Uterus (tissue), 4 donors: ENCODE measurements at places on chromosomes 16 and 17.
A peak's percentile ranks its signal among the peaks of the same experiment; 100 is the strongest.

DNA sequence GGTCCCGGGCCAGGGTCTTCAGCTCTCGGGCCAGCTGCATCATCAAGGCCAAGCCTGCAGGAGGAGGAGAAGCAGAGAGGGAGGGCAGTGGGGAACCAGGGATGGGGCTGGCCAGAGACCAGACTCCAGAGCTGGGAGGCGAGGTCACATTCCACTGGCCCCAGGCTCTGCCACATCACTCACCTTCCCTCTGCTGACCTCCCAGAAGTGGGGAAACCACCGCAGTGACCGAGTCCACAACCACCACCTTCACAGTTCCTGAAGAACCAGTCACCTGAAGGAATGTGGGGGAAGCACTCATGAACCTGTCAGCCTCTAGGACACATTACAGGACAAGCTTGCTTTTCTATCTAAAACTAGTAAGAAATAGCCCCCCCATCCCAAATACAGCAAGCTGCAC, 16.4 kb downstream of the RAD51D start:
- H3K27me3 ChIP-seq, result no peaks in the 10 kb centered on the region
- no peak overlapping the region for H3K4me3 ChIP-seq
- no peak for DNase-seq
- H3K27ac ChIP-seq, result no peak overlapping the region

DNA sequence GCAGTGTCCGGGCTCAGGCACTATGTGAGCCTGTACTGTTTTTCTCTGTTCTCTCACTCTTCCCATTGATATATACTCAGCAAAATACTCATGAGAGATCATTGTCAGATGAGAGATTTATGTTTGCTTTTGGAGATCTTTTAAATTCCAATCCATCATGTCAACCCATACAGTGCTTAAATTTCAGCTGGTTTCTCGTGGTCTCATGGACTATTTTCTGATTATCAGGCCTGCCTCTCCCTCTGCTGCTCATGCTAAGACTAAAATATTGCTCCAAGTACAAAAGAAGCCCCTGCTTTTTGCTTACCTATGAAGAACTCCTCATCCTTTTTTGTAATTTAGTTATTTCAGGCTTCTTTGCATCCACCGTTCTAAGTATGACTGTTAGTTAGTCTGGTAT, 547.2 kb downstream of the KCNJ2 start:
- no peaks in the 10 kb centered on the region for H3K4me1 ChIP-seq
- DNase-seq, result no peak
- no peak overlapping the region for H3K4me3 ChIP-seq
- H3K27me3 ChIP-seq, result no peaks in the 10 kb centered on the region
- no peak overlapping the region for H3K27ac ChIP-seq

DNA sequence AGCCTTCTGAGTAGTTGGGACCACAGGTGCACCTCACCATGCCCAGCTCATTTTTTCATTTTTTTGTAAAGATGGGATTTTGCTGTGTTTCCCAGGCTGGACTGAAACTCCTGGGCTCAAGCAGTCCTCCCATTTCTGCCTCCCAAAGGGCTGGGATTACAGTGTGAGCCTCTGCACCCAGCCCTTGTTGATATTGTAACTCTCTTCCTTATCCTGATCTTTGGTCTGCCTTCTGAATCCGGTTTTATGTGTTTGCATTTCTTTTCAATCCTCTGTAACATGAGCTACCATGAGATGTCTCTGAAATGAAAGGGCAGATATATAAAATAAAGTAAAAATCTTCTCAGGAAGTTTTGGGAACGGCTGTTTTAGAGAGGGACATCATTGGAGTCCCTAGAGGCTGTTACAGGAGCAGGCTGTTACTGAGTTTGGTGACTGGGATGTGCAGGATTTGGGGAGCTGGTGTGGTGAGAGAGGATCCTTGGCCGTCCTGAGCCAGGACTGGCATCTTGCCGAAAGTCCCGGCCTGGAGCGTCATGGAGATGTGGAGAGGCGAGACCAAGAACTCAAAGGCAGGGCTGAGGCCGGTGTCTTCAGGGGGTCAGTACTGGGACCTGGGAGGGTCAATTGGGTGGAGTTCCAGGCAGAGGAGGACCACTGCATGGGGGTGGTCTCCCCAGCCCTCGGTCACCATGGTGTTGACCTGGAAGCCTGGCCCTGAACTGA, 39.4 kb downstream of the ATP2C2 start:
- no peaks in the 10 kb centered on the region for H3K27me3 ChIP-seq
- no peak overlapping the region for H3K27ac ChIP-seq
- no peak overlapping the region for H3K4me3 ChIP-seq
- H3K36me3 ChIP-seq, result no peaks in the 10 kb centered on the region
- DNase-seq, result no peak
- no peaks in the 10 kb centered on the region for H3K4me1 ChIP-seq

- no peaks in the 10 kb centered on the region for H3K4me1 ChIP-seq
- H3K4me3 ChIP-seq, result no peak overlapping the region
- no peak overlapping the region for H3K27ac ChIP-seq
These were observed 379.2 kb downstream of the CDH11 start for GRCh38 chr16:64742455-64743223.

- H3K4me1 ChIP-seq, result peaks cover 5% of the 10 kb centered on the region
- no peak overlapping the region for H3K4me3 ChIP-seq
- H3K36me3 ChIP-seq, result no peaks in the 10 kb centered on the region
- H3K27me3 ChIP-seq, result no peaks in the 10 kb centered on the region
- peak; percentile 92 for DNase-seq
- peak overlapping the region; percentile 74 for H3K27ac ChIP-seq
These were observed 9.1 kb downstream of the TFAP4 start for GRCh38 chr16:4263504-4264436.

DNA sequence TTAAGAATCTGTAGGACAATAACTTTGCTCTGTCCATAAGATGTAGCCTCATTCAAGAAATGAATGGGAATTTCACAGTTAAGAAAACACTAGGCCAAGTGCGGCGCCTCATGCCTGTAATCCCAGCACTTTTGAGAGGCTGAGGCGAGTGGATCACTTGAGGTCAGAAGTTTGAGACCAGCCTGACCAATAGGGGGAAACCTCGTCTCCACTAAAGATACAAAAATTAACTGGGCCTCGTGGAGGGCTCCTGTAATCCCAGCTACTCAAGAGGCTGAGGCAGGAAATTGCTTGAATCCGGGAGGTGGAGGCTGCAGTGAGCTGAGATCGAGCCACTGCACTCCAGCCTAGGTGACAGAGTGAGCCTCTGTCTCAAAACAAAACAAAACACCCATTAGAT, 19.9 kb upstream of the RSL1D1 start:
- no peak overlapping the region for H3K27ac ChIP-seq
- DNase-seq, result no peak
- no peaks in the 10 kb centered on the region for H3K36me3 ChIP-seq
- no peaks in the 10 kb centered on the region for H3K27me3 ChIP-seq

GRCh38 chr16:30715750-30716445, 16.9 kb downstream of the SRCAP start:
- no peaks in the 10 kb centered on the region for H3K27me3 ChIP-seq
- H3K4me1 ChIP-seq, result no peaks in the 10 kb centered on the region
- H3K36me3 ChIP-seq, result no peaks in the 10 kb centered on the region
- no peak overlapping the region for H3K27ac ChIP-seq
- no peak for DNase-seq

DNA sequence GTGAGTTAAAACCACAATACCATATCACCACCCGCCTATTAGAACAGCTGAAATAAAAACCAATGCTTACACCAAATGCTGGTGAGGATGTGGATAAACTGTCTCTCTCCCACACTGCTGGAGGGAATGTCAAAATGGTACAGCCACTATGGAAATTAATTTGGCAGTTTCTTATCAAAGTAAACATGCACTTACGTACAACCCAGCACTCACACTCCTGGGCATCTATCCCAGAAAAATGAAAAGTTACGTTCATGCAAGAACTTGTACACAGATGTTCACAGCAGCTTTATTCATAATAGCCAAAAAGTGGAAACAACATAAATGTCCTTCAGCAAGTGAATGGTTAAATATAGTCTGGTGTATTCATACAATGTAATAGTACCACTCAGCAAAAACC, 173.2 kb upstream of the MYOCD start:
- no peak overlapping the region for H3K27ac ChIP-seq
- no peaks in the 10 kb centered on the region for H3K36me3 ChIP-seq
- H3K4me3 ChIP-seq, result no peak overlapping the region
- H3K4me1 ChIP-seq, result no peaks in the 10 kb centered on the region
- H3K27me3 ChIP-seq, result no peaks in the 10 kb centered on the region
- DNase-seq, result no peak

DNA sequence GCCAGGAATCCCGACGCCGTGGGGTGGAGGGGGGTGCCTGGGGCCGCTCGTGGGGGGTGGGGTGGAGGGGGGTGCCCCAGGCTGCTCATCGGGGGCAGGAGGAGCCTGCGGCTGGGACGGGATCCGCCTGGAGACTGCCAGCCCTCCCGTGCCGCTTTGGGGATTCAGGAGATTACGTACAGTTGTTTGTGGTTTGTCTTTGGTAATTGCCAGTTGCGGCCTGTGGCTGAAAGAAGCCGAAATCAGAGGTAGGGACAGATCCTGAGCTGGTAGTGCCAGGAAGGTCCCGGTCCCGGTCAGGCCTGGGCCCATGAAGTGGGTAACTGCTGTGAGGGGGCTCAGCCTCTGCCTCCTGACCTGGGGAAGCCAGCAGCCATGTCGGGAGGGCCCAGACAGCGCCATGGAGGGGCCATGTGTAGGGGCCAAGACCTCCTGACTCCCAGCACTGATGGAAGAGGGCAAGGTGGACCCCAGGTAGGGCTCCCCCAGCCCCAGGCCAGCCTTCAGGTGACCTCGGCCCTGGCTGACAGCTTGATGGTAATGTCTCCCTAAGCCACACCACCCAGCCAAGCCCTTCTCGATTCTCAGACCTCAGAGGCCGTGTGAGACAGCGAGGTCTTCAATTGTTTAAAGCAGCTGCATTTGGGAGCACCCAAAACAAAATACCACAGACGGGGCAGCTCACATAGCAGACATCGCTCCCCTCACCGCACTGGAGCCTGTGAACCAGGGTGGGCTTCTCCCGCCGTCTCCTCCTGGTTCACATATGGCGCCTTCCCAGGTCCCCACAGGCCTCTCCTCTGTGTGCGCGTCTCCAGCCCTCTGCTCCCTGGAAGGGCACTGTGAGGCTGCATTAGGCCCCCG, 34.9 kb upstream of the SSTR5 start:
- H3K27me3 ChIP-seq, result peaks cover 4% of the 10 kb centered on the region
- H3K4me3 ChIP-seq, result no peak overlapping the region
- DNase-seq, result no peak
- H3K36me3 ChIP-seq, result no peaks in the 10 kb centered on the region

DNA sequence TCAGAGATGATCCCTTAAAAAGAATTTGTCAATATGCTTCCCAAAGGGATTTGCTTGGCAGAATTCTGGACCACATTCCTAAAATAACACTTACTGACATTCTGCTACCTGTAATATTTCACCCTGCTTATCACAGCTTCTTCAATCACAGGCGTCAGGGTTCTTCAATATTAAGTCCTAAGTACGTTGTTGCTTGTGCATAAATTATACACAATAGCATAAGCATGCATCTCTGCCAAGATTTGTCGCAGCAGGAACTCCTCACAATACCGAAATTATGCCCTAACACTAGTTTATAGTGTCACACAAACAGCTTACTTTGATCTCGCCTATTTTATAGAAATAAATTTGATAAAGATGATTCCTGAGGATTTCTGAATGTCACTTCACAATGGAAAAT, 48.9 kb downstream of the UBE2G1 start:
- H3K27ac ChIP-seq, result peak overlapping the region; percentile 42
- H3K36me3 ChIP-seq, result no peaks in the 10 kb centered on the region
- DNase-seq, result no peak
- no peaks in the 10 kb centered on the region for H3K27me3 ChIP-seq

DNA sequence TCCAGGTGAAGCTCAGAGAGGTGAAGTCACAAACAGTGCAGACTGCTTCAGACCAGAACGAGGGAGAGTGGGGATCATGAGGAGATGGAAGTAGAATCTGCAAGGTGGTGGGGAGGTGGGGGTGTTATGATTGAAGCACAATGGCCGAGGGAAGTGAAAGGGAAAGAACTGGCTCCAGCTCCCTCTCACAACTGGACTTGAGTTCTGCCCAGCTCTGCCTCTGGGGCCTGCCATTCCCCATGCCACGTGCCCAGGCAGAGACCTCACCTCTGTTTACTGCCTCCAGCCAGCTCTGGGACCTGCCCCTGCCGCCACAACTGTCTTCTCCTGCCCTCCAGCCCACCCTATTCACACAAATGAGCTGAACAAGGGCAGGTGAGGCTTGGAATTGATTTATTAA, 2.5 kb downstream of the PNMT start:
- peaks cover 34% of the 10 kb centered on the region for H3K27me3 ChIP-seq
- DNase-seq, result no peak
- H3K36me3 ChIP-seq, result no peaks in the 10 kb centered on the region

GRCh38 chr16:67926181-67926750, 5.4 kb downstream of the CTRL start:
- peak overlapping the region; percentile 24 for H3K27ac ChIP-seq
- no peak for DNase-seq
- no peaks in the 10 kb centered on the region for H3K27me3 ChIP-seq
- H3K36me3 ChIP-seq, result no peaks in the 10 kb centered on the region
- no peak overlapping the region for H3K4me3 ChIP-seq
